ENCODE measurements at places on chromosomes 1 and 21.

- ATAC-seq, result no peak
Observed at GRCh38 chr1:46606255-46606965, 2.3 kb upstream of the MKNK1 start.

DNA sequence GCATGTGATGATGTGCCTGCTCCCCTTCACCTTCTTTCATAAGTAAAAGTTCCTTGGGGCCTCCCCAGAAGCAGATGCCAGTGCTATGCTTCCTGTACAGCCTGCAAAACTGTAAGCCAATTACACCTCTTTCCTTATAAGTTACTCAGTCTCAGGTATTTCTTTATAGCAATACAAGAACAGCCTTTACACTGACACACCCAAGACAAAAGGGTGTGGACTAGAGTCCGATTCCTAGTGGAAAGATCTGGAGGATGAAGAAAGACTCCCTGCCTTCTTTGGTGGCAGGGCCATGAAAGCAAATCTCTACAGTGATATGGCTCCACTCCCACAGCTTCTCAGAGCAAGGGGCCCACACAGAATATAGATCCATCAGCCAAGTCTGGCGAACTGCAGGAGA, 209.7 kb upstream of the ST6GALNAC5 start:
- ATAC-seq, result no peak

DNA sequence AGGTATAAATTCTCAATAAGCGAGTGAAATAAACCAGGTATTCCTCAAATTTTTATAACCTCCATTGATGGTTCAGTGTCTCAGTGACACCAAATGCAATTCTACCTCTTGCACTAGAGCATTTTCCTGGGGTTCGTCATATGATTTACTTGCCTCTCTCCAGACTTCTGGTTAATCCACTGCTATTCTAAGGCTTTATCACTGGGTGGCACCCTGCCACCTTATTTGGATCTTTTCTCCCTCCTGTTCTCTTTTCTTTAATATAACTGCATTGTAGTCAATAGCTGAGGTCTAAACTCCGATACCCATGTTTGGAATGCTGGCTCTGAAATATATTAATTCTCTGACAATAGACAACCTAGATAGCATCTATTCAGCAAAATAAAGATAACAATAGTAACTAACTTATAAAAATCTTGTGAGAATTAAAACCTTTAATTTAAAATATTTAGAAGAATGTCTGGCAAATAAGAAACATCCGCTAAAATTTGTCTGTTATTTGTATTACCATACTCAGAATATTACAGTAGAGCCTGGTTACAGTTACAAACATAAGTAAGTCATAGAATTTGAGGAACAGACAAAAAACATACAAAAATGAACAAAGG, 436.4 kb downstream of the PLA2G4A start:
- no peak for ATAC-seq

DNA sequence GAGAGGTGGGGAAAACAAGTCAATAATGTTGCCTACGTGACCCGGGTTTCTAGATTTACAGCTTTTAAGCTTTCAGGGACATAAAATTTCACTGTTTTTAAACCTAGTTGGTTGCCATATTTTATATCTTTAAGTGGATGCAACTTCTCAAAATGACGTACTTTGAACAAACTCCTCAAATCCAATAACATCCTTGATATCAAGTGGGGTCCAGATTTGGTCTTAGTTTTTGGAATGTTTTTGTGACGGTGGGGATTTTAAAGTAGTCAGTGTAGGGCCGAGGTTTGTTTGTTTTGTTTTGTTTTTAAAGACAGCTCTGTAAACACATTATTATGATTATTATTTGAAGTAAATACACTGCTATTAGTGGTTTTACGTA, 453 bp downstream of the CDKN2C start:
- no peak for ATAC-seq

DNA sequence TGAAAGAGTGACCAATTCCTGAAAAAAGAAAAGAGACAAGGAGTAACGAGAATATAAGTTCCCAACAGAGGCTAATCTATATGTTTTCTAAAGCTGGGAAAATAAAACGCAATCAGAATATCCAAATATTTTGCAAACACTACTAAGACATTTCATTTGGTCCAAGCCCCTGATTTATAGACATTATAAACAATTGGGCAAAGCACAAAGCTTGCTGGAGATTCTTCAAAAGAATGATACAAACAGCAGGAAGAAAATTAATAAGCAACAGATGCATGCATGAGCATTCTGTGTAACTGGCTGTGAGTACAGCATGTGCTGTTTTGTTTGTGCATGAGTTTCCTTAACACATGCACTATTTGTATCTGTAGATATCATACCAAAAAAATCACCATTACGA, 552.9 kb downstream of the LTN1 start:
- no peak for ATAC-seq

GRCh38 chr1:168733241-168733640, 4.2 kb upstream of the DPT start:
- ATAC-seq, result no peak

GRCh38 chr1:165330483-165330882, 26.0 kb downstream of the LMX1A start:
- no peak for ATAC-seq

GRCh38 chr1:17640393-17640792, 100.9 kb downstream of the ARHGEF10L start:
- ATAC-seq, result no peak

Measured in gastroesophageal sphincter (tissue), 4 donors.